Globus pallidus (tissue), 1 donor: ENCODE measurements at places on chromosomes 11 and 22.

- no peak for DNase-seq
Measured at GRCh38 chr11:109845437-109845836, 247.8 kb upstream of the ZC3H12C start.

GRCh38 chr11:12087075-12088004 lies 23.1 kb upstream of the MICAL2 start:
- no peak for DNase-seq

GRCh38 chr22:27846910-27847309 lies 45.4 kb upstream of the MN1 start:
- DNase-seq: no peak

DNA sequence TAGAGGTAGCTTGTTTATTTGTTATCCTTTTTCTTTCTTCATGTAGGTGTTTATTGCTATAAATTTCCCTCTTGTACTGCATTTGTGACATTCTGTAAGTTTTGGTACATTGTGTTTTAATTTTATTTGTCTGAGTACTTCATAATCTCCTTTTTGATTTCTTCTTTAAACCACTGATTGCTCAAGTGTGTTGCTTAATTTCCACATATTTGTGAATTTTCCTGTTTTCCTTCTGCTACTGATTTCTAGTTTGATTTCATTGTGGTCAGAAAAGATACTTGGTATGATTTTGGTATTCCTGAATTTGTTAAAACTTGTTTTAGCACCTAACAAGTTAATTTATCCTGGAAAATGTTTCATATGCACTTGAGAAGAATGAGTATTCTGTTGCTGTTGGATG lies 15.1 kb downstream of the OR10V1 start:
- no peak for DNase-seq

DNA sequence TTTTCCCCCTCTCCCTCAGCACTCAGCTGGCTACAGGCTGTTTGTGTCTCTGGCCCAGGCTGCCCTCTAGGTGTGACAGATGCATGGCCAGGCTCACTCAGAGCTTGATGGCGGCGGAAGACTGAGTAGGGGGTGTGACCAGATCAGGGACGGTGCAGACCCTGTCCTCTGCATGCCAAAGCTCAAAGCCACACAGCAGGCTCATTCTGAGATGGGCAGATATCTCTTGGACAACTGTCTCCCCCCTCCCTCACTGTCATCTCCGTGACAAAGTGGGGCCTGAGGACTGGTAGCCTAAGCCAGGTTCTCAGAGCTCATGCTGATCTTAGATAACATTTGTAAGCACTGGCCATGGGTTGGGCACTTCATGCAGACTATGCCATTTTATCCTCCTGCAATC lies 231.3 kb downstream of the DSCAML1 start:
- no peak for DNase-seq

DNA sequence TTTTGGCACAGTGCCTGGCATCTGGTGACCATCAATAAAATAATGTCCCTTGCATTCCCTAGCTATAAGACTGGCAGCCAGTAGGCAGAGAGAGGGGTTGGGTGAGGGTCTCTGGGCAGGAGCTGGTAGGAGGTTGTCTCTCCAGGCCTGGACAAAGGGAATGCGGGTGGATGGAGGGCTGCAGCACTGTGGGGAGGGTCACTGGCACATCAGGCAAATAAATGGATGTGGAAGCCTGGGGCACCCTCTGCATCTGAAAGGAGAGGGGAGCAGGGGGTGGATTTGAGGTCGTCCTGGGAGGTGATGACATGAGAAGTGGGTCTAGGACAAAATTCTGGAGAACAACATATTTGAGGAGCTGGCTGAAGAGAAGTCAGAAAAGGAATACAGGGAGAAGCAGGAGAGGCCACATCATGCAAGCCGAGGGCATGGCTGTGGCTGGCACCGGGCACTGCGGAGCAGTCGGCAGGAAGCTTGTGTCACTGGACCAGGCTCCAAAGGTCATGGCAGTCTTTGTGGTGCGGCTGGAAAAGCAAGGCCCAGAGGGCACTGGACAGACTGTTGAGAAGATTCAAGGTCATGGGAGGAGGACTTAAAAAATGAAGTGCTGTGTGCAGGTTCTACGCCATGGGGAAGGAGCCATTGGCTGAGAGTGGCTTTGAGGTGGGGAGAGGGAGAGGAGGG lies 36.5 kb upstream of the THY1 start:
- DNase-seq: no peak

- no peak for DNase-seq
Measured at GRCh38 chr11:122751292-122752070, 86.8 kb upstream of the CRTAM start.

DNA sequence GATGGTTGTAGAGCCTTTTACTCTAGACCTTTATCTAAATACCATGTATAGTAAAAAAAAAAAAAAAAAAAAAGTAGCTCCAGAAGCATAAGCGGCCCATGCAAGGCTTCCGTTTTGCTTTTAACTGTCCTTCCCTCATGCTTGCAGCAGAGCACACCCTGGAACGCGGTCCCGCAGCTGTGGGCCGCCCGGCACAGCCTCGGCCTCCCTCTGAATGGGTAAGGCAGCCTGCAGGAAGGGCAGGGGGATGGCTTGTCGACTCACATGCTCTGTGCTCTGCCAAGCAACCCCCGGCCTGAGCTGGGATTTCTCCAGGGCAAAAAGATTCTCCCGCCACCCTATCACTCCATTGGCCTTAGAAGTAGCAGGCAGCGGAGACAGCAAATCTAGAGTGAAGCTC lies 101.4 kb upstream of the BID start:
- no peak for DNase-seq

GRCh38 chr22:35997438-35997837 lies 31.2 kb downstream of the RBFOX2 start:
- no peak for DNase-seq

DNA sequence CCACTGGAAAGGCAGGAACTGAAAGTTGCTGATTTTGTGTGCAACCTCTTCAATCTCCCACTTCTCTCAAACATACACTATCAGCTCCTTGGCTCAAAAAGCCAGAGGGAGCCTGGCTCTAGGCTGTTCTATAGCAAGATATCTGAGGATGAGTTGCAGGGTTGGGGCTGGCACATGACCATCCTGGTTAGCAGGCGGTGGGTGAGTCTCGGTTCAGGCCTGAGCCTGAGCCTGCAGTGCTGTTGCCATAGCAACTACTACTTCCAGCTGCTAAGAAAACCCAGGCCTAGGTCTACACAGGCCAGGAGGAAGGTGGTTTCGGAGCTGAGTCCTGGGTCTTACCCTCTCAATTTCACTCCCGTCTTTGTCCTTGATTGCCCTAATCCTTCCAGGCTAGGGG lies 39.0 kb downstream of the CWC15 start:
- no peak for DNase-seq

DNA sequence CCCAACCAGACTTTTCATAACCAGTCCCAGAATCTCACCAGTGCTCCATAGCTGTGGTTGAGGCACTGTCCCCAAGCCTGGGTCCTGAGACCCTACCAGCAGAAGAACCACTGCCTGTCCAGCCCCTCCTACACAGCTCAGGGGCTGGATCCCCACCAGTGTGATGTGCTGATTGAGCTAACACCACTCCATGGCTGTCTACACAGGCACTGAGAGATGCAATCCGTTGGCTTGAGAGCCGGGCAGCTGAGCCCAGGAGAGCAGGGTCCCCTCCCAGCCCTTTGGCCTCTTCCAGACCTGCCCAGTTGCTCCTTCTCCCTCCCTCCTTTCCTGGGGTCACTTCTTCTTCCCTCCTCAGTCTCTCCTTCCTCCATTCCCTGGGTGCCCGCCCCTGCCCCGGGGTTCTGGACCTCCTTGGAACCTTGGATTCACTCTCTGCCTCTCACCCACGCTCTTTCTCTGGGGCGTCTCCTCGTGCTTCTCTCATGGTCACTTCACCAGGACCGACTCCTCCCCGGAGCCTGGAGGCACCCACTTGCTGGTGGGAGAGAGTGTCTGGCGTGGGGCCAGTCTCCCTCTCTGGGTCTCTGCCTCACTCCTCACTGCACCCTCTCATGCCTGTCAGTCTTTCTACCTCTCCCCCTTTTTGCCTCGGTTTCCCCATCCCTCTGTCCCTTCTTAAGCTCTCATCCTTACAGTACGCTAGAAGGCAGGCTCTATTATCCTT lies 706 bp upstream of the SCYL1 start:
- no peak for DNase-seq

DNA sequence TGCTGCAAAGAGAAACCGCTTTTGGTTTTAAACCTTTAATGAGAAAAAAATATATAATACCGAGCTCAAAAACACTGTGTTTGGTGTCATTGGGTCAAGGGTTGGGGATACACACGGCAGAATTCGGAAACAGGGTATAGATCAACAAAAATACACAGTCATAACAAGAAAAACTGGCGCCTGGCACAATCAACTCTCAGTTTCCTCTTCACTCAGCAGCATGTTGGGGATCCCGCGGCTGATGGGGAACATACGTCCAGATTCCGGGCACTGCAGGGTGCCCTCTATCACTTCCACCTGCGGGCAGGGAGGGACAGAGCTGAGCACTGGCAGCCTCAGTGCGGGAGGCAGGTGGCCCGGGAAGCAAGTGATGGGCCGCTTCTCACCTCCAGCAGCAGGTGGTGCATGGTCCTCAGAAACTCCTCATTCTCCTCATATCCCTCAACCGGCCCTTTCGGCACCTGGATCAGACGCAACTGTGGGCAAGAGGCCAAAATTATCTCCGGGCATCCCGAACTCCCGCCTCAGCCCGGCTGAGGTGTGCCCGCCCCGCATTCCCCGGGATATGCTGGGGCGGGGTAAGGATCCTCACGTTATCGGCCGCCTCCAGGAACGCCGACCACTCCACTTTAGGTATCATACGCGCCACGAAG lies 561 bp downstream of the TRMT112 start:
- no peak for DNase-seq

GRCh38 chr11:78040691-78041379 lies 17.8 kb upstream of the KCTD14 start:
- DNase-seq: no peak

DNA sequence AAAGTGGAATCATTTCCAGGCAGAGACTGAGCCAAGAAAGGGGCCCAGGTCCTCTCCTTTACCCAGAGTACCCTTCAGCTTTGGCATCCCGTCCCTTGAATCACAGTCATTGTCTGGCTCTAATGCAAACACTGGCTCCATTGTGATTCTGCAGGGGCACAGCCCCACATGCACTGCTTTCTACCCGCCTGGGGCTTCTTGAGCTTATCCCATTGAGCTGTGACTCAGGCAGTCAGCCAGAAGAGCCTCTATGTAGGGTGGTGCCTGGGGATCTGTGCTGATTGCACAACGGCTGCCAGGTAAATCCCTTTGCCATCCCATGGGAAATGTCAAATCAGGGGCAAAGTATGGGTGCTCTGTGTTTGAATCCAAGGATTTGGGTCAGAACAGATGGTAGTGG lies 88.9 kb downstream of the RASSF10 start:
- DNase-seq: peak; percentile 90

GRCh38 chr11:2747248-2748027 lies 47.6 kb upstream of the KCNQ1OT1 start:
- DNase-seq: no peak

DNA sequence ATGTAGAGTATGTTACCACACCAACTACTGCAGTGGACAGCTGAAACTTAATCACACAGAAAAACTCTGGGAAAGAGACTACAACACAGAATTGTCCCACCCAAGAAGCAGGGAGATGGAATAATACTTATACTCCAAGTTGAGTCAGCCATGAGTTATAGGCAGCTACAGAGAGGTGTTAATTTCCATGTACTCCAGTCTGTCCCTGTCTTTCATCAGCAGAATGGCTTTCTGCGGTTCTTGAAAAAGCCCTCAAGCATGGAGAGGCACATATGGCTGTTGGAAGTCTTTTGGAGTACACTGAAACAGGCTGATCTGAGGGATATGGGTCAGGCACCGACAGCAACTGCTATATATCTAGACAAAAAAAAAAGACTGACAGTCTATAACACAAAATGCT lies 219.5 kb downstream of the DLG2 start:
- no peak for DNase-seq

DNA sequence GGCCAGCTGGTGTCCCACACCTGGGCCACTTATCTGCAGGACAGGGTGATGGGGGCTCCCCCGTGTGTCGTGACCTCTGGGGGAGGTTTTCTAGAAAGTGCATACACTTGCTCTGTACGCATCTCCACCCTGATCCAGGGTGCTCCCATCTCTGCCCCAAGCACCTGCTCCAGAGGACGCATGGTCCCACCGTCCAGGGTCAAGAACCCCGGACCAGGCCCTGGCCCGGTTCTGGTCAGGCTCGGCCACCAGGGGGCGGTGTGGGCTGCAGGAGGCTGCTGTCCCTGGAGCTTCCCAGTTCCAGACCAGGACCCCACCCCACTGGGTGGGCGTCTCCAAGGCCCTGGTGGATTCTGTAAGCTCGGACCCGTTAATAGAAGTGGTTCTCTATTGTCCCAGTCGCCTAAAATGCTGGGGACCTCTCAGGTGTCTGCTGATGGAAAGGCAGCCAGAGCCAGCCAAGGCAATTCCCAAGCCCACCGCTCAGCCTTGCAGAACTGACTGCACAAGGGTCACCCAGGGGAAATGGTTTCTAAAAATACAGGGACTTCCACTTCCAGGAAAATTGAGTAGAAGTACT lies 34.7 kb upstream of the SEPTIN5 start:
- DNase-seq: no peak

DNA sequence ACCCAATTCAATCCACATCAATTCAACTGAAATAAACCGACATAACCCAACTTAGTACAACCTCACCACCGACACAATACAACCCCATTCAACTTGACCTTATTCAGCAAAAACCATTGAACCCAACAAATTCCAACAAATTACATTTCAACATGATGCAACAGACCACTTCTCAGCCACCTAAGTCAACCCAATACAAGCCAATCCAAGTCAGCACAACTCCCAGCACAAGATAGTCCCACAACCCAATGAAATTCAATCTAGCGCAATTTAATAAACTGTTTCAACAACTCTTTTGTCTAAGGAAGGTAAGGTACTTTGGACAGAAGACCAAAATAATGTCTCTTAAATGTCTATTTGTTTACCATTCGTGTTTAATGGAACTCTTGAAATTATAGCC lies 226.0 kb downstream of the MIAT start:
- DNase-seq: no peak

- DNase-seq: no peak
Measured at GRCh38 chr22:37740455-37741311, 43.8 kb downstream of the TRIOBP start.

DNA sequence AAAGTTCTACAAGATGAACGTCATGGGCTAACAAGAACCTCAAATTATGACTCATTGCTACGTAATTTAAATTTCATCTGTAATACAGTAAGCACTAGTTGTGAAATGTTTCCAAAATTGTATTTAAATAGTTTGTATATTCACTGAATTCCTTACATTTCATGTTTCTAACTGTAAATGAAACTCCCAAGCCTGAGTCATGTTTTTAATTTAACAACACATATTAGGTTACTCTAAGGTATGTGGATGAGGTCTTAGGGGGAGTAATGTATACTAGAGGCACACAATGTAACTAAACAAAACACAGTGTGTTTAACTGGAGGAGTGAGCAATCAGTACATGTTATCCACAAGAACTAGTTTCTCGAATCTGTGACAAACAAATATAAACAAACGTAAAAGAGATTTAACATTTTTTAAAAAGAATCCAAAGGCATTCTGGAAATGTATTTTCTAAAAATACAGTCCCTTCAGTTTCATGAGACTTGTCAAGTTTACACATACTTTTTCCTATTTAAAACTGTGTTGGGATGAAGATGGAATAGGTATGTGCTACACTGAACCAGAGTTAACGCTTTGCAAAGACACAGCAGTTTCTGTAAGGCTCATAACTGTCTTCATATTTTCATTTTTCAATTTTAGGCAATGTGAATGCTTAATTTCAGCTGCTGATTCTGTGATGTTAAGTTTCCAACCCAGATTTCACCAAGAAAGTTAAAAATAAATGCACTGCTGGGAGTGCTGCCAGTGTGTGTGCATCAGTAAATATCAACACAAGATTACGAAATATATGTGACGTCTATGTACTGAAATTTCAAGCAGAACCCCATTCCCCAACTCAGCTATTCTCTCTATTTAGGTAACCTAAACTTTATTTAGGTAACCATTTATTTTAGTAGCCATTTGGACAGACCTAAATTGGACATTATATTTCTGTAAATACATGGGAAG lies 52.6 kb downstream of the PITPNB start:
- DNase-seq: no peak
